Activated T-helper 1 cell treated with anti-CD3 and anti-CD28 coated beads, Interleukin-2, amount 50 U/mL, for 16 hours (primary cell): ENCODE measurements at places on chromosomes 3 and 15.

- no peak for DNase-seq
These were observed 74.0 kb upstream of the CCNL1 start for GRCh38 chr3:157233923-157234322.

DNA sequence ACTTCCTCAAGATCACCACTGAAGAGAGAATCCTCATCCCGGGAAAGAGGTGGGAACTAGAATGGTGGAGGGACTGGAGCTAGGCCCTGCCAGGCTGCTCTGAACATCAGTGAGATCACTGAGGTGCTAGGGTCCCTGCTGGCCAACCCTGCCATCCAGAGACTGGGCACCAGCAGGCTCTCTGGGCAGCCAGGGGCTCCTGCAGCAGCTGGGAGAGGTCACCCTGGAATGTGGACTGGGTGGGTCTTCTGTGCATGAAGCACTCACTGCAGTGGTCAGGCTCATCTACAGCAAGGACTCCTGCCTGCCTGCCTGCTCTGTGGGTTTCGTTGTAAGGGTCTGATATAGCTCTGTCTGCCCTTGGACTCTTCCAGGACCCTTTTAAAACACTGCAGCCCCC, 24.9 kb downstream of the ALS2CL start:
- DNase-seq: no peak

GRCh38 chr15:29088666-29089065, 181.0 kb downstream of the NSMCE3 start:
- no peak for DNase-seq

DNA sequence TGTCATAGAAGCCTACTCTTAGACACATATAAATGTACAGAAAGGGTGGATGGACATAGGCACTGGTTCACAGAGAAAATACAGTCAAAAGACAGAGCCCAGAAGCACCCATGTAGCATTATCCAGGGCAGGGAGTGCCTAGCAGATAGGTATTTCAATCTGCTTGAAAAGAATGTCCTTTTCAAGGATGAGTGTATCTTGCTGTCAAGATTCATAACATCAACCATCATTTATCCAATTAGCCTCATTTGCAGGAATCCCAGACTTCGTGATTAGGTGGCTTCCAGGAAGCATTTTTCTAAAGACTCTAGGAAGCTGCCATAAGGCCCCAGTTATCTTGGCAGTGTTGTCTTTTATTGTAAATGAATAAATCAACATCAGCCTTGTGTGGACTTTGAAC, 55.6 kb downstream of the SCN11A start:
- DNase-seq: no peak

DNA sequence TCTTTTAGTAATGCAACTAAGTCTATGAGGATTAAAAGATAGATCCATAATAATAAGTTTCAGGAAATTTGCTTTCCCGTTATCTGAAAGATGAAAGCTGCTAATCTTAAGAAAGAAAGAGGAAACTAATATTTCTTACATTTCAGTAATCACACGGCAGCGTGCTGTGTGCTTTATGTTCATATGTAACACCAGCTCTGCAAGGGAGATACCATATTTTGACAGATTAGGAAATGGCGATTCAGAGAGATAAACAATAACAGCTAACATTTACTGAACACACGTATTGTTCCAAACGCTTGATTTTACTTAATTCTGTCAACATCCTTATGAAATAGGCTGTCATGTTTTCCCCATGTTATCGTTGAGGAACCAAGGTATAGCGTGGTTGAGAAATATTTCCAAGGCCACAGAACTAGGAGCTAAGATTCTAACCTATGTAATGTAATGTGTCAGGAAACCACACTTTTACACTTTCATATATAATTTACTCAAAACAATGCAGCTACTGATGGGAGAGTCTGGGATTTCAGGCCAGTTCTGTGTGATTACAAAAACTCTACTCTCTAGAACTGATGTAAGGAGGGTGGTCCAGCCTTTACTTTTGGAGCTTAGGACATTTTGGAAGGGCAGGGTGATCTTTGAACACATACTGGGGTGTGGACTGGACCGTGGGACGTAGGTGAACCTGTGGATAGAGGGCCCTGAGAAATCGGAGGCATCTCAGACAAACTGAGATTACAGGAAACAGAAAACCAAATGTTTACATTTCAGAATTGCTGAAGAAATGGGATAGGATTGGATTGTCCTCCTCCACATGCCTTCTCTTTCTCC, 100.6 kb downstream of the IL1RAP start:
- DNase-seq: no peak

DNA sequence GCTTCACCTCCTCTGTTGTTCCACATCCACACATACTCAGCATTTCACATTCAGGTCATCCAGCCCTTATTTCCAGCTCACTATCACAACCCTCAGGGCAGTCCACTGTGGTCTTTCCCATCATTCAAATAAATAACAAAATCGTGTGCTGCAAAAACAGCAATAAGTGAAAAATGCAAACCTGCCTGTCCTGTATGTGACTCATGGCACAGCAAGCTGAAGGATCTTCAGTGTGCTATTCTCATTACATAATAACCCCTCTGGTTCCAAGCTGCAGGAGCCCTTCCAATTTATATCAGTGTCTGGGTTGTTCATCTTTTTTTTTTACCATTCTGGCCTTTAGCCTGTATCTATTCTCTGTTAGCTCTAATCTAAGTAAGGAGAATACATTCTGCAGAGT, 185.3 kb upstream of the UBE2E2 start:
- no peak for DNase-seq
